Vagina (tissue), 2 donors: ENCODE measurements at places on chromosomes 4 and X. TPM values are rescaled to one million over a fixed set of nuclear protein-coding genes. Genes with fewer than 3 reads are reported as not detected.

Gene ABLIM2
- total RNA-seq, result 15.5 TPM

DNA sequence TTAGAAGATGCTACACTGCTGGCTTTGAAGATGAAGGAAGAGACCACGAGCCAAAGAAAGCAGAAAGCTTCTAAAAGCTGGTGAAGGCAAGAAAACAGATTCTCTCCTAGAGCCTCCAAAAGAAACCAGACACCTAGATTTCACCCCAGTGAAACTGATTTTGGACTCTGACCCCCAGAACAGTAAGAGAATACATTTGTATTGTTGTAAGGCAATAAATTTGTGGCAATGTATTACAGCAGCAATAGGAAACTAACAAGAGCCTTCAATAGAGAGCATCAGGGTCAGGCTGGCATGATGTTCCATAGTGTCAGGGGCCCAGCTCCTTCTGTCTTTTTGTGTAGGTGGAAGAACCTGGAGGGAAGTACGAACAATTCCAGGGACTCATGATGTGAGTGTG lies 6.0 kb upstream of the TEC start:
- H3K27ac ChIP-seq, result no peak overlapping the region
- no peak for DNase-seq
- no peaks in the 10 kb centered on the region for H3K27me3 ChIP-seq
- no peak overlapping the region for H3K4me3 ChIP-seq
- H3K36me3 ChIP-seq, result no peaks in the 10 kb centered on the region
- H3K4me1 ChIP-seq, result no peaks in the 10 kb centered on the region

Gene SLC6A14
- 10.1 TPM for total RNA-seq

GRCh38 chr4:118772767-118773428 lies 63.0 kb downstream of the SEC24D start:
- H3K27me3 ChIP-seq, result no peaks in the 10 kb centered on the region
- peak overlapping the region; percentile 89 for H3K27ac ChIP-seq
- no peak for DNase-seq
- H3K4me3 ChIP-seq, result no peak overlapping the region
- no peaks in the 10 kb centered on the region for H3K36me3 ChIP-seq

- no peaks in the 10 kb centered on the region for H3K36me3 ChIP-seq
- no peaks in the 10 kb centered on the region for H3K27me3 ChIP-seq
- no peaks in the 10 kb centered on the region for H3K4me1 ChIP-seq
- no peak overlapping the region for H3K27ac ChIP-seq
- no peak overlapping the region for H3K4me3 ChIP-seq
Observed at GRCh38 chr4:84677093-84677492, 94.2 kb downstream of the CDS1 start.

- no peaks in the 10 kb centered on the region for H3K4me1 ChIP-seq
- no peak overlapping the region for H3K27ac ChIP-seq
- H3K4me3 ChIP-seq, result no peak overlapping the region
Observed at GRCh38 chr4:5098176-5098575, 46.9 kb downstream of the STK32B start.

GRCh38 chr4:8317474-8317873 lies 47.9 kb downstream of the HTRA3 start:
- peaks cover 29% of the 10 kb centered on the region for H3K4me1 ChIP-seq
- no peaks in the 10 kb centered on the region for H3K27me3 ChIP-seq
- no peaks in the 10 kb centered on the region for H3K36me3 ChIP-seq

Gene USP17L26
- not detected for total RNA-seq

Gene ARR3
- total RNA-seq, result not detected
